Activated naive CD4-positive, alpha-beta T cell treated with anti-CD3 and anti-CD28 coated beads, Interleukin-2, amount 50 U/mL, for 16 hours (primary cell): ENCODE measurements at places on chromosomes 11 and 22.

GRCh38 chr11:46272816-46273427 is 4.5 kb upstream of the CREB3L1 start:
- no peak for DNase-seq

DNA sequence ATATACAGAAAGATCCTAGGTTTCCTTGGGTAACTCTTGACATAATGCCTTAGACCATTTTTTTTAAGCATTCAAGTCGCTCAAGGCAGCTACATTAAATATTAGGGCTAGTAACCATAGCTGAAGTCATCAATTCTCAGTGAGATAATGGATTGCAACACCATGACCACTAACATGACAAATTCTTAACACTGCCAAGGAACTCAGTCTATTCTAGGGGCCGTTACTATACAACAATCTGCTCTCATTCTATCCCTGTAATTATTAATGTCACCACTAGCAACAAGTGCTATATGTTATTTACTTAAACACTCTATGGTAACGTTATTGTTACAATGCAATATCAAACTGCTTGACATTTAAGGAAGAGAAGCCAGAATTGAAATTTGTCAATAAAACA is 3.2 kb upstream of the STK33 start:
- DNase-seq, result no peak

DNA sequence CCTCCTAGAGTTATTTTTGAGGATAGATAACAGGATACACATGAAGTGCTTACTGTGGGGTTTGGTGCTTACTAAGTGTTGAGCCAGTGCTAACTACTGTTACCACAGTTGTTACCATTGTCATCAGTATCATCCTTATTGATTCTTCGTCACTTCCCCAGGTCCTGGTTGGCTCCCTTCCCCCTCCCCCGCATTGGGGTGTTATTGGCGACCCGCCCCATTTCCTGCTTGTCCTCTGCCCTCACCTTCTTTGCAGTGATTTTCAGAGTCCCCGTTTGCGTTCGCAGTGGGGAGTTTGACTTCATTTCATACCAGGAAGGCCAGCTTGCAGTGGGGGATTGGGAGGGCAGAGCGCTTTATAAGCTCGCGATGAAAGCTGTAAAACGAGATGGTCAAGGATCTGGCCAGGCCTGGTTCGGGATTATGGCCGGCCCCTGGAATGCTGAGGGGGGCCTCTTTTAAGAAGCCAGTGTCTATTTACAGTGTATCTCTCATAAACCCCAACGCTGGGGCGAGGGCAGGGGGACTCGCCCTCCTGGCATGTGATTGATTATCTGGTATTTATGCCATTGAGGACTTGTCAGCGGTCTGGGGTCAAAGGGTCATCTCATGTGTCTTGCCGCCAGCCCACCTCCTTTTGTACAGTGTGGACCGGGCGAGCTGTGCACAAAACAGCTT is 84.6 kb upstream of the NNMT start:
- no peak for DNase-seq

DNA sequence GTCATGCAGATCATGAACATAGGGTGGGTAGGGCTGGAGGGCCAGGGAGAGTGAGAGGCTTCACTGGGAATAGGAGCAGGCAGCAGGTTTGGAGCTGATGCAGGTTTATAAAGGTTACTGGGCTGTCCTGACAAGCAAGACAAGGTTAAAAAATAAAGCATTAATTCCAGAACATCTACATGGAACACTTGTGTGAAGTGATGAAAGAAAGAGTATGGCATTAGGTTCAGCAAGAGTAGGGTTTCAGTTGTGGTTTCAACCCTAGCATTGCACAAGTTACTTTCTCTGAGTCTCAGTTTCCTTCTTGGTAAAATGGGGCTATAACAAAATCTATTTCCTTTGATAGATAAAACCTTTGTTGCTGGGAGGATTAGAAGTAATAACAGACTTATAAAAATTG is 114.6 kb upstream of the SESN3 start:
- DNase-seq, result no peak

DNA sequence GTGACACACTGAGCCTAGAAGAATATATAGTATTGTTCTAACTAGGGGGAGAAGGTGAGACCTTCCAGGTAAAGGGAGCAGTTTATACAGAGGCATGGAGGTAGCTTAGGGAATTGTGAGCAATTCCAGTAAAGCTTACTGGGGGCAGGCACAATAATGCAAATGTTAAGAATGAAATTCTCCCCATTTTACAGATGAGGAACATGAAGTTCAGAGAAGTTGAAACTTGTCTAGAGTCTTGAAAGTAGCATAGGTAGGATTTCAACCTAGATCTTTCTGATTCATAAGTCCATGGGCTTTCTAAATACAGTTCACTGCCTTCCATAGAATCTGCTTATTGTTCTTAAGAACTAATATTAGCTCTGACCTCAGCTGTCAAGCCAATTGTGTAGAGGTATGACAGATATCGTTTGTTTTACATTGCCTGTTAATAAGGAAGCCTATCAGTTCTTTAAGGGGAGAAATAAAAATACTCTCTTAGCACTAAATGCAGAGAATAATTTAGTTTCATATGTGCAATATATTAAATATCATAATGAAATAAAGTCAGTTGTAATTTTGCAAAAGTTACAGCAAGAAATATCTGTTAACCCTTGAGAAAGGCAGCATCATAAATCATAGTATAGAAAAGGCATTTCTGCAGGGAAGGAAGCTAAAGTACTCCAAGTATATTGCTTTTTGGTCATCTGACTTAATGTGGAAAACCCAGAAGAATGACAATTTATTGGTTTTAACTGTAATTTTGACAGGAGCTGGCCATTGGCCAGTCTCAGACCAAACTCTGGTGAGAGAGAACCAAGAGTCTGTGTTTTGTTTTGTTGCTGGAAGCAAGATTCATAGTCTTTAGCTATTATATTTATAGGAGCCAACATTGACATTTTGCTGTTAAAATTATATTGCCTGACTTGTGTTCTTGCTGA is 181.8 kb downstream of the UVRAG start:
- DNase-seq, result no peak

DNA sequence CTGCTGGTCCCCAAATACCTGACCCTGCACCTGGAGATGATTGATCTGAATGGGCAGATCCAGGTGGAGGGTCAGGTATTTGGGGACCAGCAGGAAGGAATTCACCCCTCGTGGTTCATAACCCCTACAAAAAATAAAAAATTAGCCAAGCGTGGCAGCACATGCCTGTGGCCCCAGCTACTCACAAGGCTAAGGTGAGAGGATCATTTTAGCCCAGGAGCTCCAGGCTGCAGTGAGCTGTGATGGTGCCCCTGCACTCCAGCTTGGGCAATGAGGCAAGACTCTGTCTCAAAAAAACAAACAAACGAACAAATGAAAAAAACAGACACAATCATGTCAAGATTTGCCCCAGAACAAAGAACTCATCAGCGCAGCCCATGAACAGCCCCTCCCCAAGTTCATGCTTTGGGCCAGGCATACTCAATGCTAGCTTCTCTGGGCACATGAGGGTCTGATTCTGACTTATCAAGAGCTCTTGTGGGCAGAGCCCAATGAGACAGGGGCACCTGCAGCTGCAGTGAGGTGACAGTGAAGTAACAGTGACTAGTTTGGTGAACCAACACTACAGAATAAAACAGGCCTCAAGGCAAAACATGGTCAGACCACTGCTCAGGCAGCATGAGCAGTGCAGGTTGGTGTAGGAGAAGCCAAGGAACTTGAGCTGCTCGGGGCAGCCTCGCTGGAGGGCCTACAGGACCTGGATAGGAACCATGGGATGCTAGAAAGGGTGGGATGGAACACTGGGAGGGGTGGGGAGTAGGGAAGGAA is 10.2 kb upstream of the FCHSD2 start:
- DNase-seq, result no peak

GRCh38 chr11:118514103-118514502 is 13.2 kb upstream of the TTC36 start:
- no peak for DNase-seq

DNA sequence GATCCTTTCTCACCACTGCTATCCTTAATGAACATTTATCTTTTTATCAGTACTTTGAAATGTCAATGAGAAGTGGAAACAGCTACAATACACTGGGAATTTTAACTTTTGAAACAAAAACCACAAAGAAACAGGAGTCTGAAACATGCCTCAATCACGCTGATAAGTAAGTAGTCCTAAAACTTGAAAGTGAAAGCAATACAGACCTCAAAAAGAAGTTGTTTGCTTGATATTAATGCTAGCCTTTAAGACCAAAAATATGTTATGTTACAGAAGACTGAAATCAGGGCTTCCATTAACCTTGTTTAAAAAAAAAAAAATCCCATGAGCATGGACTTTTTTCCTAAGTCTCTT is 21.3 kb downstream of the PHF21A start:
- no peak for DNase-seq

- peak; percentile 13 for DNase-seq
These were observed 90.6 kb upstream of the FGF3 start for GRCh38 chr11:69909561-69910518.

- no peak for DNase-seq
These were observed 46.9 kb downstream of the ME3 start for GRCh38 chr11:86625544-86625943.

DNA sequence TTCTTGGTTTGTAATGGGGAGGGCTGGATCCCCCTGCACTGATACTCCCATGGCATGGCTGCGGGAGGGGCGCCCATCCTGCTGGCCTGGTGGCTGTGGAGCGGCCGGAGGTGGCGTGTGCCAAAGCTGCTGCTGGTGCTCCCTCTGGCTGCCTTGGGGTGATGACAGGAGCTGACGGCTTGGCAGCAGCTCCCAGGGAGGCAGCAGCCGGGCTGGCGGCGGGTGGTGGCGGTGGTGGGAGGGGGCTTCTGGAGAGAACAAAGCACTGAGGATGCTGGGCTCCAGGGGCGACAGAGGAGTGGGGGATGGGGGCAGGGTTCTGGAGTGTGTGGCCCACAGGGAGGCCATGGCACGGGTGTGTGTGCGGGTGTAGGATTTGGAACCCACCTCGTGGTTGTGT is 11.4 kb upstream of the MPPED1 start:
- no peak for DNase-seq

GRCh38 chr22:50117168-50117762 is 27.5 kb downstream of the MOV10L1 start:
- no peak for DNase-seq

- no peak for DNase-seq
These were observed 121.2 kb downstream of the IGLL1 start for GRCh38 chr22:23458663-23459541.

DNA sequence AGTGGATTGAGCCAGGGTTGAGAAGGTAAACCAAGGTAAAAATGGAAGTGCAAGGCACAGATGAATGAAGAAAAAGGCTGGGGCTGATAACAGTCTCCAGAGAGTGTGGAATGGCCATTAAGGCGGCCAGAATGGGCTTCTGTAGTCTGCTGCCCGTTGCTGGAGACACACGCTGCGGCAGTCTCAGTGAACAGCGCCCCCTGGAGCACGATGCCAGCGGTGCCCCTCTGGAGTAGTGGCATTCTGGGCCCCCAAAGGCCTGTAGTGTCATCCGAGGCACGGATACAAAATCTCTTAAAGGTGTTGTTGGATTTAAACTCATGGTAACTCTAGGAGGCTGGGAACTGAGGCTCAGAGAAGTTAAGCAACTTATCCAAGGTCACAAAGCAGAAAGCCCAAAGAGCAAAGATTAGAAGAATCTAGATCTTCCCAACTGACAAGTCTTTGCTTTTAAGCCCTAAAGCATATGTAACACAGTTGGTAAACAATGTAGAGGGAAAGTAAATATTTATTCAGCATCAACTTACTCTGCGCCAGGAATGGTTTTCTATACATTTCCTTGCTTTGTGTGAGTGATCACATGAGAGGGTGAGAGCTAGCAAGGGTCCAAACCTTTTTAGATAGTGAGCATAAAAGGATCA is 18.2 kb downstream of the KCNJ1 start:
- DNase-seq, result peak; percentile 57

GRCh38 chr11:132895340-132895739 is 637.0 kb downstream of the OPCML start:
- no peak for DNase-seq

- DNase-seq, result no peak
These were observed at the start of gene CSF2RB for GRCh38 chr22:36913427-36914389. Gene CSF2RB (plus strand): TSS chr22:36913628. CDS start chr22:36922208, 8,580 bp downstream.

- no peak for DNase-seq
These were observed 12.0 kb downstream of the KMT2A start for GRCh38 chr11:118448294-118448693.

DNA sequence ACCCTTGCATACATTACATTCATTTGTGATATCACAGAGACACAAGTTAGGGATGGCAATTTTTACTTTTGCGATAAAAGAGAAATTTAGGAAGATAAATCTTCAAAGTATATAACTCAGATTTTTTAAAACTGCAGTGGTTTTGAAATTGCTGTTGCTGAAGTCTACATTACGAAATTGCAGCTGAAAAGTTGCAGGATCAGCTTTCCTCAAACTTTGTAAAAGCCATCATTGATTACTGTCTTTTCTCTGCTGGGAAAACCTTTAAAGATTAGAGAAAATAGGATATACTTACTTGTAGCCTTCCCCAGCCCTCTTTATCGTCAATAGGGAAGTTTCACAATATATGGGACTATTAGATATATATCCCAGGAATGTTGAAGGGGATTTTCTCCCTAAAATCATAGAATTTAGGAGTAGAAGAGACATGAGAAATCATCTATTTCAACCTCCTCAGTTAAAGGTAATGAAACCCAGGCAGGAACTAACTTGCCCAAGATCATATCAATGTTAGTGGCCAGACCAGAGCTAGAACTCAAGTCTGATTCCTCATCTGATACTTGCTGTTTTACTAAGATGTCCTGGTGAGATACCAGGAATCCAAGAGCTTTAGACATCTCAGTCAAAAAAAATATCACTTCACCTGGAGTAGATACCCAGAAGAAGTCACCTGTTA is 10.4 kb upstream of the AGBL2 start:
- DNase-seq, result no peak

DNA sequence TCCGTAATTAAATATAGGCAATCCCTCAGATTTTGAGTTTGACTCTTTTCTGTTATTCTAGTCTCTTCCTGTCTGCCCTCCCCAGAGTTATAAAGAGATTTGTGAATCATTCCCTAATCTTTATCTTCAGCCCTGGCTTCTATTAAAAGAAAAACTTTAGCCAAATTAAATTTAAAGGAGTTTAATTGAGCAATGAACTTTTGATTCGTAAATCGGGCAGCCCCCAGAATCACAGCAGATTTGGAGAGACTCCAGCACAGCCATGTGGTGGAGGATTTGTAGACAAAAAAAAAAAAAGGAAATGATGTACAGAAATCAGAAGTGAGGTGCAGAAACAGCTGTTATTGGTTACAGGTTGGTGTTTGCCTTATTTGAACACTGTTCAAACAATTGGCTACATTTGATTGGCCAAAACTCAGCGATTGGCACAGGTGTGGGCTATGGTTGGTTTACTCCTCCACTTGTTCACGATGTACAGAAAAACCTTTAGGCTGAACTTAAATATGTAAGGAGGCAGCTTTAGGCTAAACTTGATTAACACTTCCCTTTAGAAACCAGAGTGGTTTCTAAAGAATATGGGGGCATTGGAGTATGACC is 2.3 kb upstream of the ALKBH8 start:
- no peak for DNase-seq

- no peak for DNase-seq
These were observed 81.0 kb downstream of the PRR5L start for GRCh38 chr11:36376888-36377758.
